ENCODE measurements at places on chromosomes 3 and 15.

GRCh38 chr3:13088028-13089006, 15.1 kb upstream of the IQSEC1 start:
- no peak for DNase-seq

- DNase-seq: no peak
Observed at GRCh38 chr3:8420612-8421011, 81.0 kb upstream of the LMCD1 start.

- DNase-seq: no peak
Observed at GRCh38 chr3:95710684-95711083, 1103.7 kb upstream of the EPHA6 start.

- no peak for DNase-seq
Observed at GRCh38 chr15:68354268-68354667, 76.7 kb downstream of the FEM1B start.

GRCh38 chr3:119125742-119126504, 20.0 kb upstream of the TEX55 start:
- no peak for DNase-seq

- DNase-seq: no peak
Observed at GRCh38 chr15:70213794-70214193, 116.1 kb upstream of the TLE3 start.

GRCh38 chr3:29346828-29347227, 66.0 kb downstream of the RBMS3 start:
- no peak for DNase-seq

GRCh38 chr15:61871926-61872522, 188.2 kb downstream of the VPS13C start:
- DNase-seq: peak; percentile 6

DNA sequence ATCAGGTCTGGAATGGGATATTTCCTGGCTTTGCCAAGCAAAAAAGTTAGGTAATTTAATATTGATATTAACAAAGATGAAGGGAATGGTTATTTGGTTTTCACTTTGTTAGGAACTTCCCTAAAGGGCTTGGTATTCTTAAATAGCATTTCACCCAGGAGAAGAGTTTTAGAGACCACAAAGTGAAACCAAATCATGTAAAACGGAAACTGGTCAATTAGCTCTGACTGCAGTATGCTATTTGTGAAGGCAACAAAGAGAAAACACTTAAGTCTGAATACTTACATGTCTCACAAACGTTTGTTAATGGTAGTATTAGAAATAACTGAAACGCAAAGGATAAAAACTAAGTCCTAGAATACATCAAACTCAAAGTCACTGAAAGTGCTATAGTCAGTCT, 32.4 kb upstream of the SETMAR start:
- peak; percentile 69 for DNase-seq

DNA sequence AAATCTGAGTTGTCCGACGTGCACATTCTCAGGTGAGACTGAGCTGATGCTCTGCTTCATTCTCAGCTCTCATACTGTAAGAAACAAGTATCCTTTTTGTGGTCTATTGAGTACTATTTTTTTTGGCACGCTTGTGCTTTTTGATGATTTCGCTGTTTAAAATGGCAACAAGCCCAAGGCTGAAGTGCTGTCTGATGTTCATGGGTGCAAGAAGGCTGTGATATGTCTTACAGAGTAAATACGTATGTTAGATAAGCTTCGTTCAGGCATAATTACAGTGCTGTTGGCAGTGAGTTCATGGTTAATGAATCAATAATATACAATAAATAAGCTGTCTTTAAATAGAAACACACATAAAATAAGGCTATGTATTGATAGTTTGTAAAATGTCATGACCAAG, 27.2 kb downstream of the AQR start:
- DNase-seq: no peak

DNA sequence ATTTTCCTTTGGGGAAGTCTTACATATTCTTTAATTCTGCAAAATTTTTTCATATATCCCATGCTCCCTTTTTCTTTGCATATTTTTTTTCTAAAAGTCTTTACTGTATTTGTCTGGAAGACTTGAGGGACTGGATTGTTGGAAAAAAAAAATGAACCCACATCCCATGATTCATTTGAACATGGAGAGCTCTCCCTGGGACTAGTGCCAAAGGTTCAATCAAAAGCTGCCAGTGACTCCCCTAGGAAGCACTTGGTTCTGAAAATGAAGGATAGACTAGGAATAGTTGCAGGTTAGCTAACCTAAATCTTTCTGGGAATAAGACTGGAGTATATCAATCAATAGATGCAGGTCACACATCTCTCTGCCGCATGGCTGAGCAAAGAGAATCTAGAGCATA, 16.4 kb upstream of the BNC1 start:
- no peak for DNase-seq
